Stimulated activated CD4-positive, alpha-beta T cell treated with anti-CD3 and anti-CD28 coated beads, TNF-alpha, amount 100 ng/mL, for 1 hour (primary cell): ENCODE measurements at places on chromosomes 6 and 20.
A peak's percentile ranks its signal among the peaks of the same experiment; 100 is the strongest.

DNA sequence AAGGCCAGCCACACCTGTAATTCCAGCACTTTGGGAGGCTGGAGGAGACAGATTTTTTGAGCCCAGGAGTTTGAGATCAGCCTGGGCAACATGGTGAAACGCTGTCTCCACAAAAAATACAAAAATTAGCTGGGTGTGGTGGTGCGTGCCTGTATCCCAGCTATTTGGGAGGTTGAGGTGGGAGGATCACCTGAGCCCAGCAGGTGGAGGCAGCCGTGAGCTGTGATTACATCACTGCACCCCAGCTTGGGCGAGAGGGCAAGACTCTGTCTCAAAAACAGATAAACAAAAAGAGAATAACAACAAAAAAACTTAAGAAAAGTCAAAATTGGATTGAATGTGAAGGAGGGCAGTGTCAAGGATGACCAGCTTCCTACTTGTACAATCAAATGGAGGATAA is 2.9 kb downstream of the TPD52L1 start:
- DNase-seq = no peak

- no peak for DNase-seq
Observed at GRCh38 chr20:49252556-49253350, 25.1 kb downstream of the ZNFX1 start.

DNA sequence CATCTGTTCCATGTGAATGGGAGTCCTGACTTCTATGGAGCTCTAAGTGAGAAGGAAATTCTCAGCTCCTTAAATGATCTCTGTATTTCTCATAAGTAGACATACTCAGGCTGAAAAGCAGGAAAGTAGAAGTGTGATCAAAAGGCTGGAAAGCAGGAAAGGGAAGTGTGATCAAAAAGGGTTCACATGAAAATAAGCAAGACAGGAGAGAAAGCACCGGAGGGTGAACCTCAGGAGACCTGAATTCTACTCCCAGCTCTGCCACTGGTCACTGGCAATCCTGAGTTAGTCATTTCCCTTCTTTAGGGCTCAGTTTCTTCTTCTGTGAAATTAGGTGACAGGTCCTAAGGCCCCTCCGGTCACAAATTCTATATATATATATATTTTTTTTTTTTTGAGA is 55.5 kb upstream of the TRERF1 start:
- no peak for DNase-seq

GRCh38 chr20:49320460-49320859 is 42.6 kb upstream of the ZNFX1 start:
- no peak for DNase-seq

DNA sequence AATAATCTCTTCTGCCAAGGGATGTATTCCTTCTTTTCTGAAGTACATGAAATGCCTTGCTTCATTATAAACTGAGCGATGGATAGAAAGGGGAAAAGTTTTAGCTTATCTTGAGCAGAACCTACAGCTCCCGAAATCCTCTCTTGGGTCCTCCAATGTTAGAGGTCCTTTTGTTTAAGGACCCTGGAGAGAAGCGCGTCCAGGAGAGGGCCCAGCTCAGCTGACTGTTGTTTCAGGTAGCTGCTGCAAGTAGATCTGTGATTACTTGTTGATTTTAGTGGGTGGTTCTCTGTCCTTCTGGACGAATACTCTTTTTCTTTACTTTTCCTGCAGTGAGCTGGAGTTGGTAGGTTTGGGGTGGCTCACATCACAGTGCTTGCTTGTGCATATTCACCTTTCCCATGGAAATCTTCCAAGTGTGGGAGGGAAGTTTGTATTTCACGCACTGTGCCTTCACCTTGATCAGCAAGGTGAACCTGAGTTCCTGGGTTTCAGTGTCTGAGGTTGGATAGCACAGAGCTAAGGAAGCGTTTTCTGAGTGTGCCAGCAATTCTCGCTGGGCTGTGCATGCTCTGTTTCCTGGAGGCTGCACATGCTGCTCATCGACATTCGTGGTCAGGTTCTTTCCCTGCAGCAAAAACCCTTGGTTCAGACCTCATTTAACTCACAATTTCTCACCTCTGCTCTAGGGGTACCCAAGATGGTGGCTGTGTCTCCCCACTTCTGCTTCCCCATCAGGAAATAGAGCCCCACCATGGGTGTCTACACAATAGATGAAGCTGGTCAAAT is 176.3 kb downstream of the JARID2 start:
- DNase-seq = no peak

- DNase-seq = peak; percentile 7
Observed at GRCh38 chr6:137094411-137095008, 49.7 kb upstream of the IL20RA start.

- DNase-seq = no peak
Observed at GRCh38 chr20:6048391-6048790, 5.5 kb downstream of the LRRN4 start.

DNA sequence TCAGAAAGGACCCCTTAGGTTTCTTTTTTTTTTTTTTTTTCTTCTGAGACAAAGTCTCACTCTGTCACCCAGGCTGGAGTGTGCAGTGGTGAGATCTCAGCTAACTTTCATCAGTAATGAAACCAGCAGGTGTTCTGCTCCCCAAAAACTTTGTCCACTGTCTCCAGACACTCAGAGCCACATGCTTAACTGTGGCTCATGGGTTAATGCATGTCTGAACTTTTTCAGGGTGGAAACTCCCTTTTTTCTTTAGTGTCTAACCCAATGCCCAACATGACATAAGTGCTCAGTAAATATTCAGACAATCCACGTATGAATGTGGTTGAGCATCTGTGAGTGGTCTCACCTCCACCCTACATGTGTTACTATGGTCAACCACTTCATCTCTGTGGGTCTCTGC is 45.4 kb downstream of the MYB start:
- no peak for DNase-seq

GRCh38 chr6:28978959-28979561 is 26.1 kb downstream of the ZNF311 start:
- no peak for DNase-seq

GRCh38 chr6:14231071-14231483 is 113.5 kb downstream of the CD83 start:
- no peak for DNase-seq

- DNase-seq = no peak
Observed at GRCh38 chr20:22815603-22816315, 219.4 kb upstream of the SSTR4 start.

DNA sequence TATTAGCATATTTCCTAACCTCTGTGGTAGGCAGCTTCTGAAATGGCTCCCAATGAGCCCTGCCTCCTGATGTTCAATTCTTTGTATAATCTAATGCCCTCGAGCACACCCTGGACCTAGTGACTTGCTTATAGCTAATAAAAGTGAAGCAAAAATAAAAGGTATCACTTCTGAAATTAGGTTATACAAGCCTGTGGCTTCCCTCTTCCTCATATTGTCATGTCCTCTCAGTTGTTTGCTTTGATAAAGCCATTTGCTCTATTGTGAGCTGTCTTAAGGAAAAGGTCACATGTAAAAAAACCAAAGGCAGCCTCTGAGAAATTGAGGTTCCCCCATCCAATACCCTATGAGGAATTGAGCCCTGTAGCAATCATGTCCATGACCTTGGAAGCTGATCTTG is 442.1 kb upstream of the ADGRB3 start:
- DNase-seq = no peak

GRCh38 chr6:3455147-3455568 is 1.7 kb downstream of the SLC22A23 start:
- peak; percentile 27 for DNase-seq

GRCh38 chr6:43943099-43943766 is 173.2 kb downstream of the VEGFA start:
- no peak for DNase-seq

GRCh38 chr6:16740097-16740496 is 21.2 kb downstream of the ATXN1 start:
- no peak for DNase-seq

GRCh38 chr20:3420211-3420707 is 12.8 kb upstream of the DNAAF9 start:
- no peak for DNase-seq

DNA sequence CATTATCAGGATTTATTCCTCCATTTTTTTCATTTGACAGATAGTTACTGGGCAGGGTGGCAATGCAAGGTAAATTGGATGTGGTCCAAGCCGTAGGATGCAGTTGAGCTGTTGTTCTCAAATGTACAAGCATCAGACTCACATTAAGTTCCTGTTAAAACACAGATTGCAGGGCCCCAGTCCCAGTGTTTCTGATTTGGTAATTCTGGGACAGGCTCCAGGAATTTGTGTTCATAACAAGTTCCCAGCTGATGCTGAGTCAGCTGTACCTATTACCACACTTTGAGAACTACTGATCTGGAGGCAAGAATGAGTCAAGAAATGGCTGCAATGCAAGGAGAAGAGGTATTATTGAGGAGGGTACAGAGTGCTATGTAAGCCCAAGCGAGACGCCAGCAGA is 11.7 kb downstream of the TMEM244 start:
- no peak for DNase-seq

DNA sequence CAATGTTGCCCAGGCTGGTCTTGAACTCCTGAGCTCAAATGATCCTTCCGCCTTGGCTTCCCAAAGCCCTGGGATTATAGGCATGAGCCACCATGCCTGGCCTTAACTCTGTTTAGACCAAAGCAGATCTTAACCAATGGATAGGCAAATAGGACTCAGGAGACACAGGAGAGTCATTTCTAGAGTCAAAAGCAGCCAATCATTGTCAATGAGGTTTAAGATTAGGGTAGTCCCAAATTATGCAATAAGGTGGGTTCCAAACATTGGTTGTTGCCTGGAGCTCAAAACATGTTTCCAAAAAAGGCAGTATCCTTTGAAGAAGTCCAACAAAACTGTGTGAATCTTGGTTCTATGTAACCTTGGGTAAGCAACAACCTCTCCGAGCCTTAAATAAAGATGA is 95.7 kb upstream of the JARID2 start:
- no peak for DNase-seq

DNA sequence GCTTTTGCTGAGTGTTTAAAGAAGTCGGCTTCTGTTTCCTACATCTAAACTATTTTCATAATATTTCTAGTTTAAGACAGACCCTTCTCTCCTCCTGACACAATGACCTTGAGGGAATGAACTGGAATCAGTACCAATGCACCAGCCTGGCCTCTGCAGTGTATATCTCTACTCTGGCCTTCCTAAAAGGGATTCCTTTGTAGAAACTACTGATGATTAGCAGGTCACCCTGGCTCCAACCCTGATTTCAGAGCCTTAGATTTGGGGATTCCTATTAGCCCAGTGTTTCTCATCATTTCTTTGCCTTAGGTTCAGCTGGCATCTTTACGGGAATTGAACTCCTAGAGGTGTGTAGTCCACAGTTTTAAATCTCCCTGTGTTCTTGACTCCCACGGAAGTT is 75.4 kb downstream of the ADGRB3 start:
- DNase-seq = no peak

DNA sequence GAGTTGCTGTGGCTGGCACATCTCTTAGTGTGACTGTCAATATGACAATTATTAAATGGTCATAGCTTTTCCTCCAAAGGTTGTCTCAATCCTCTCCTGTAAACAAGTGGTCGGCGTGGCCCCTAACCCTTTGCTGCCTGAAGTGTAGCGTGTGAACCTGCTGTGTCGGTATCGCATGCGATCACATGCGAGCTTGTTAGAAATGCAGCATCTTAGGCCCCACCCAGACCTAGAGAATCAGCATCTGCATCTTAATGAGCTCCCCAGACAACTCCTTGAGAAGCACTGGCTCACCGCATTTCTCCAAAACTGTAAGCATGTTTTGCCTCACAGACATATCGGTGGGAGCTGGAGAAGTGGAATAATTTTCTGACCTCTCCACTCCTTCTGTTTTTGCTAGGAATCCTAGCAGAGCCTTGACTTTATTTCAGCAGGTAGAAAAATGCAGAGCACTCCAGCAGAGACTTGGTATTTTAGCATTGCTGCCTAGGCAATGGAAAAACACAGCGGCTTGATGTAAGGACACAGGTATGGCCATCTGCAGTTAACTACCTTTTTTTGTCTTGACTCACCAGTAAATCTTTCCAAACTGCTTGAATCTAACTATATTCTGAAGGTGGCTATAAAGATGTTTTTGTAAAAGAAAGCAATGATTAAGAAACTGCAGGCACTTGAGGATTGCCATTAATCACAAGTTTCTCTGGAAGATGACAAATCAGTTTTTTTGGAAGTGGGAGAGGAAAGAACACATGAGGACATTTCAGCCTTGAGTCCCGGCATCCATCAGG is 67.6 kb downstream of the PSMG4 start:
- DNase-seq = no peak

DNA sequence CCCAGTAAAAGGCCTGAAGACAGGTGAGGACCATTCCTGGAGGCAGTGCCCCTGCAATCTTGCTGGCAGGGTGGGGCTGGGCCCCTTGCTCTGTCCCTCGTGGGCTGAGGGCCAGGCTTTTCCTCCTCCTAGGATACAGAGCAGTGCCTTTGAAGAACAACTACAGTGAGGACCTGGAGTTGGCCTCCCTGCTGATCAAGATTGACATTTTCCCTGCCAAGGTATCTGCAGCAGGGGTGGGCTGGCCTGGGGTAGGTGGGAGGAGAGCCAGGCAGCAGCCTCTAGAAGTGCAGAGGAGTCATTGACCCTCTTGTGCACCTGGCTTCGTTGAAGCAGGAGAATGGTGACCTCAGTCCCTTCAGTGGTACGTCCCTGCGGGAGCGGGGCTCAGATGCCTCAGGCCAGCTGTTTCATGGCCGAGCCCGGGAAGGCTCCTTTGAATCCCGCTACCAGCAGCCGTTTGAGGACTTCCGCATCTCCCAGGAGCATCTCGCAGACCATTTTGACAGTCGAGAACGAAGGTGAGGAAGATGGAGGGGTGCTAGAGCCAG is 36.5 kb downstream of the PLCG1 start:
- DNase-seq = no peak

- no peak for DNase-seq
Observed at GRCh38 chr20:52974179-52974594, 2.0 kb downstream of the TSHZ2 start.

DNA sequence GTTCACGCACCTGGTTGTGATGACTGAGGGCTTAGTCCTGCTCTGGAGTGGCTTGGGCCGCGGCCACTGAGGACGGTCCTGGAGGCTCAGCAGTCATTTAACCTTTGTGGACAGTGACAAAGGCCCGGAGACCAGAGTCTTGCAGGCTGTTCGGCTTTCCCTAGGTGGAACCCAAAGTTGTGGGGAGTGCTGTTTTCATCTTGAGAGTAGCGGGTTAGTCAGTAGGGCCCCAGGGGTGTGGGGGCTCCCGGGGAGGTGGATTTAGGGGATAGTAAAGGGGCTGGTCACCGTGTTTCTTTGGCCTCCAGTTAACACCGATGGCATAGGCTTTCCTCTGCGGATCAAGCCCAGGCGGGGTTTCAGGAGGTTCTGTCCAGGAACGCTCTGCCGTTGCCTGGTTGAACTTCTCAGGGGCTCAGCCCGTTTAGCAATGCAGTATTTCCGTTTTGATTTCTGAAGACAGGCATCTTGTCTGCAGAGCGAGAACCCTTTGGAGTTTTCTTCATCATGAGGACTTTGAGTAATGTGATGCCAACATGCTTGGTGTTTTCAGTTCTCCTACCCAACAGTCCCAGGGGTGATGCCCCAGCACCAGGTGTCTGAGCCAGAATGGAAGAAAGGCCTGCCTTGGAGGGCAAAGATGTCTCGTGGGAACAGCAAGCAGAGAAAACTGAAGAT is 31.8 kb downstream of the ZNF831 start:
- no peak for DNase-seq

- no peak for DNase-seq
Observed at GRCh38 chr6:140183881-140184280, 809.4 kb upstream of the CITED2 start.

- DNase-seq = no peak
Observed at GRCh38 chr20:52429029-52429428, 237.4 kb upstream of the ZFP64 start.
